H9 (cell line): ENCODE measurements at places on chromosomes 11 and 22.

DNA sequence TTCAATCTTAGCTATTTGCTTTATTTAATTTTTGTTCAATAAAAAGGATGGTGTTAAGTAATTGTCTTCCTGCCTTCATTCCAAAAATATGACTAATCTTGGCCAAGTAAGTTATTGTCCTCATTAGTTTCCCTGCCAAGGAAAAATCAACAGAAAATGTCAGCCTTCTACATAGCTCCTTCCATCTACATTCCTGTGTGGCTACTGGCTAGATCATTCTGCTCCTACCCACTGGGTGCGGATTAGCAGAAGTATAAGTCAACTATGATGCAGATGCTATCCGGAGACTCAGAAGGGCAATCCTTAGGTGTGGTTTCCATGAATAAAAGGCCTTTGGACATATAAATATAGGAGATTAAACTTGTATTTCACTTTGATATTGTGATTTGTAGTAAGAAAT lies 154.4 kb downstream of the SBF2 start:
- DNase-seq = no peak

DNA sequence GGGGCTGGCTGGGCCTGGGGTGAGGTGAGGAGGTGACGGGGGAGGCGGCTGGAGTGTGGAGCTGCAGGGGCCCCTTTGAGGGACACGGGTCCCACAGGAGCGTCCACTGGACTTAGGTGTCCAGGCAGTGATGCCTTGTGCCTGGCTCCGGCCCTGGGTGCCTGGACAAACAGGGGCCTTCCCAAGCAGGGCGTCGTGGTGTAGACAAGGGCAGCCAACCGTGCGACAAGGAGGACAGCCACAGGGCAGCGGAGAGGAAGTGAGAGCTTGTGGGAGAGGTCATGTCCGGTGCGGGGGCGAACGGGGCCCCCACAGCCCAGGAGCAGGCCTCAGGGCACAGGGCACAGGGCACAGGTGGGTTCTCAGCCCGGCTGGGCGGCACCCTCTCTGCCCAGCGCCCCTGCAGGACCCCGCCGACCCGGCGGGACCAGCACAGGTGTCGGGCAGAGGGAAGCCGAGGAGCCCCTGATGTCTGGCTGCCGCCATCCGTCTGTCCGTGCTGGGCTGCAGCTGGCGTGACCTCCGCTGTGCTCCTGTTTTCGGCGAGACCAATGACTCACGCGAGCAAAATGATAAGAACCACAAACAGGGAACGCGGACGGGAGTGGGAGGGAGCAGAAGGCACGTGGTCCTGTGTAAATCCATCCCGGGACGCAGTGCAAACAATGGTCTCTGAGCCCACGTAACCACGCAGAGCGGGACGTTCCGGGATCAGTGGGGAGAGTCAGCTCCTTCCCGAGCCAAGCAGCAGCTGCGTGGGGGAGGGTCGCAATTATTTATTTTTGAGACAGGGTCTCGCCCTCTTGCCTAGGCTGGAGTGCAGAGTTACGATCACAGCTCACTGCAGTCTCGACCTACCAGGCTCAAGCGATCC lies 49.1 kb upstream of the A4GALT start:
- no peak for DNase-seq

GRCh38 chr22:50313021-50313420 lies 5.6 kb upstream of the PLXNB2 start:
- DNase-seq = no peak

DNA sequence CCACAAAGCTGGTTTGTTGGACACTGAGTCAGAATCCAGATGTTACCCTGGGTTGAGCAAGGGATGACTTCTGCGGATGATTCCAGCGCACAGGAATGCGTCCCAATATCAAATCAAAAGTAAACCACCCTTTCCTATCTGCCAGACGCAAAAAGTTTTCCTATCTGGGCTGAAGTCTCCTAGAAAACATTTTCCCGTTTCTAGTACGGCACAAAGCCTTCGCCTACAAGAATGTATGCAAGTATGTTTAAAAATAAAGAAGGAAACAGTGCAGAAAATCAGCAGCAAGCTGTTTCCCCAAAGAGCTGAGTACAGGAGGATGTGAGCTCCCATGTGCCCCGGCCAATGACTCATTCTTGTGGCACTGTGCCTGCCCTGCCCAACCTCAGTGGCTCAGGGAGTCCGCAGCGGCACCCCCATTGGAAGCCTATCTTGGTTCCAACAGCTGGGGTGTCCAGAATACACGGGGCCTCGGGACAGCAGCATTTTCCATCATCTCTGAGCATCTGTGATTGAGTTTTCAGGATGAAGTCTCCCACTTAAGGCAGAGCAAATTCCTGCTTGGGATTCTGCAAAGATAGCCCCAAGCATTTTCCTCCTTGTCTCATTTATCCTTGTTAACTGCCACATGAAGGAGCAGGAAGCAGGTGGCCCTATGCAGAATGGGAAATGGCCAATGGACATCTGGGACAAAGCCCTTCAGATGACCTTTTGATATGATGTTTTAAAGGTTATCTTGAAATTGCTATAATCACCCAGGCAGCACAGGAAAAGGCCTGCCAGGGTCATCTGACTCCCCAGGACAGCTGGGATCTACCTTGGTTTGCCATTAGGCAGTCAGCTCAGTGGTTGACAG lies 17.5 kb downstream of the KCNJ5 start:
- no peak for DNase-seq

DNA sequence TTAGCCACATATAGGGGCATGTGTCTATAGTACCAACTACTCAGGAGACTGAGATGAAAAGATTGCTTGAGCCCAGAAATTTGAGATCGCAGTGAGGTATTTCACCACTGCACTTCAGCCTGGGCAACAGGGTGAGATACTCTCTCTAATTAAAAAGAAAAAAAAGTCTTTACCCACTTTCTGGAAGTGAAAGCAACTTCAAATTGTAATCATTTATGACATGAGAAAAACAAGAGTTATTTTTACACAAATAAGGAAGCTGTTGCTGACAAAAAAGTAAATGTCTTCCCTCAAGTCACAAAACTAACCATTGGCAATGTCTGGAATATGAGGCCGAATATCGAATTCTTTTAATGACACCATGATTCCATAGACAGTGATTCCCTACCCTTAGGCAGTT lies 71.4 kb downstream of the GLYATL1 start:
- DNase-seq = no peak

- DNase-seq = no peak
Measured at GRCh38 chr11:2204361-2205213, 33.0 kb upstream of the TH start.

DNA sequence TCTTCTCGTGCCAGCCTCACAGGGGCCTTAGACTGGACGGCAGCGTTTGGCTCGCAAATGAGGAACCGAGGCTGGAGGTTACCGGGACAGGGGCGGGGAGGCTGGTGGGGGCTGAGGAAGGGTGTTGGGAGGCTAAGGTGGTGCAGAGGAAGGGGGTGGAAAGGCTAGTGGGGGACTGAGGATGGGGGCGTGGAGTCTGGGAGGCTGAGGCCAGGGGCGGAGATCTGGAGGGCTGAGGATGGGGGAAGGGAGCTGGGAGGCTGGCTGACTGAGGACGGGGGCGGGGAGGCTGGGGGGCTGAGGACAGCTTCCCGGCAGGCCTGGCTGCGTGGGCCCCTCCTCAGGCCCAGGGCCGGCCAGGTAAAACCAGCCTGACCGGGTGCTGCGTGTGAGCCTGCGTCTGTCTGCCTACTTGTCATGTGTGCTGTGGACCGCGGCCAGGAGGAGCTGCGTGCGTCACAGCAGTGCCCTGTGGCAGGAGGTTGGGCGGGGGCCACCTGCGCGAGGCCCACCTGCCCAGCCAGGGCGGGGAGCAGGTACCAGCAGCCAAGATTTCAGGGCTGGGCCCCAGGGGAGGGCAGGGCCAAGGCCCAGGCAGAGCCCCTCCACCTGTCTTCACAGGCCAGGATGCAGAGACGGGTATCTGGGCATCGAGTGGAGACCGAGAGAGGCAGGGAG lies 9.4 kb upstream of the PIM3 start:
- peak; percentile 38 for DNase-seq

GRCh38 chr11:129308241-129308865 lies 67.3 kb upstream of the BARX2 start:
- no peak for DNase-seq

DNA sequence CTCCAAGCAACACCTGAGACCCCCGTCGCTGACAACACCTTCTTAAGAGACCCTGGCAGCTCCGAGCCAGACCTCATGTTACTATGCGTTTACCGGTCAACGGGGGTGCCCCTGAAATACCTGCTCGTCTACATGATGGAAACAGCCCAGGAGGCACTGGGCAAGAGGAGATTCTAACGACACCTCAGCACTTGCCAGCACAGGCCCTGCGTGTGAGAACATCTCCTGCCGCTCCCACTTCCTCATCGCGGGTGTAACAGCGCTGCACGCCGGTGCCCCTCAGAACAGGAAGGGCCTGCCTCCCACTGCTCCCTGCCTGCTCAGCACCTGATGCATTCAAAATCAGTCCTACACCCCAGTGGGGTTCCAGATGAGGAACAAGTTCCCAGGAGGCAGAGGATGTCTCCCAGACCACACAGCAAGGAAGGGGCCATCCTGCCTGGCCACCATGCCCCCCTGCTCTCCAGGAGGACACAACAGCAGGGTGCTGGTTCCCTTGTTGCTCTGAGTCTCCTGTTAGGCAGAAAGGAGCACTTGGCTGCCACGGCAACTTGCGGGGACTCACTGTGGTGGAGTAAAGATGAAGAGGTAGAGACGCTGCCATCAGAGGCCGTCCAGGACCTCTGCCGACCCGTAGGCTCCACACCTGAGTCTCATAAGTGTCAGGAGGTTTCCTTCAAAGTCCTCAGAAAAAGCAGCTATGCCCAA lies 2.1 kb downstream of the TOLLIP start:
- no peak for DNase-seq
